Stimulated activated CD4-positive, alpha-beta T cell treated with anti-CD3 and anti-CD28 coated beads, Interleukin-1b, Interleukin-23, amount 100 ng/mL, for 1 hour (primary cell): ENCODE measurements at places on chromosomes 1 and 21.

- no peak for DNase-seq
These were observed 26.8 kb upstream of the MACF1 start for GRCh38 chr1:39177706-39178105.

DNA sequence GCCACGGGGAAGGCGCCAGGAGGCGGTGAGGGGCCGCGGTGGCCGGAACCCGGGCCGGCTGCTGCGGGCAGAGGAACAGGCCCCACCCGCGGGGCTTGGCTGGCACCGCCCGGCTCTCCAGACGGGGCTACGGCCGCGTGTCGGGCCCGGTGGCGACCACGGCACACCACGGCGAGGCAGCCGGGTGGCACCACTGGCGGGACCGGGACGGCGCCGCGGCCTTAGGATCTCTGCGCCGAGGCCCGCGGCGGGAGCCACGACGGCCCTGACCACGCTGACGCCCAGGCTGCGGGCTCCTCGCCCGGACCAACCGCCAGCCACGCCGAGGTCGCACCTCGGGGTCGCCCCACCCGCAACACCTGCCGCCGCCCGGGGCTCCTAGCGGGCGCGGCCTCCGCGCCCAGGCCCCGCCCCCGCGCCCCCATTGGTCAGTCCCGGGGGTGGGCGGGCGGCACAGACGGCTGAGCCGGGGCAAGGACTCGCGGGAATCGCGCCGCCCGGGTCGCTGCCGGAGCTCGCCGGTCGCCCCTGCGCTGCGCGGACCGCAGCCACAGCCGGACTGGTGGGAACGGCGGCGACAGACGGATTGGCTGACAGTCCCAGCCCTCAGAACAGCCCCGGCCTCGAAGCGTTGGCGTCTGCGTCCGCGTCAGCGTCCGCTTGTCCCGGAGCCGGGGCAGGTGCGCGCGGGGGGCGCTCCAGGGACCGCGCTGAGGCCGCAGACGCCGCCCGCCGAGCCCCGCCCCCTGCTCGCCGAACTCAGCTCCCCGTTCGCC is at the start of gene BMP8A:
BMP8A (plus strand) TSS at position 491 of the 776 bp plus-strand sequence. CDS start 356 bp downstream, outside the sequence.
- peak; percentile 35 for DNase-seq

GRCh38 chr1:200970771-200971427 is 52.6 kb downstream of the KIF21B start:
- DNase-seq, result no peak

GRCh38 chr1:119808972-119809550 is 2.2 kb downstream of the REG4 start:
- peak; percentile 38 for DNase-seq

GRCh38 chr1:77126307-77126706 is 92.9 kb downstream of the PIGK start:
- no peak for DNase-seq

DNA sequence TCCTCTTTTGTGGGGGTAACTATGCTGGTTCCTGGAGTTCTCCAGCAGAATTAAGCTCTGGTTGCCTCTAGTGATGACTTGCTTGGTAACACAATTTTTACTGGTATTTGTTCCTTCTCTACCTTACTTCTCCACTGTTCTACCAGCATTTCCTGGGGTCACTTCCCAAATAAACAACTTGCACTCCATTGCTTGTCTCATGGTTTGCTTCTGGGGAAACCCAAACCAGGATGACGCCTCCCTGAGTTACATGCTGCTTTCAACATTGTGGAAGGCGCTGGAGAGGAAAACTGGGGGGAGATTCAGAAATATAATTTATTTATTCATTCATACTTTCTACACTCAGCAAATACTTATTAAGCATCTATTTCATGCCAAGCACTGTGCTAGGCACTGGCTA is 55.3 kb upstream of the AK4 start:
- no peak for DNase-seq

DNA sequence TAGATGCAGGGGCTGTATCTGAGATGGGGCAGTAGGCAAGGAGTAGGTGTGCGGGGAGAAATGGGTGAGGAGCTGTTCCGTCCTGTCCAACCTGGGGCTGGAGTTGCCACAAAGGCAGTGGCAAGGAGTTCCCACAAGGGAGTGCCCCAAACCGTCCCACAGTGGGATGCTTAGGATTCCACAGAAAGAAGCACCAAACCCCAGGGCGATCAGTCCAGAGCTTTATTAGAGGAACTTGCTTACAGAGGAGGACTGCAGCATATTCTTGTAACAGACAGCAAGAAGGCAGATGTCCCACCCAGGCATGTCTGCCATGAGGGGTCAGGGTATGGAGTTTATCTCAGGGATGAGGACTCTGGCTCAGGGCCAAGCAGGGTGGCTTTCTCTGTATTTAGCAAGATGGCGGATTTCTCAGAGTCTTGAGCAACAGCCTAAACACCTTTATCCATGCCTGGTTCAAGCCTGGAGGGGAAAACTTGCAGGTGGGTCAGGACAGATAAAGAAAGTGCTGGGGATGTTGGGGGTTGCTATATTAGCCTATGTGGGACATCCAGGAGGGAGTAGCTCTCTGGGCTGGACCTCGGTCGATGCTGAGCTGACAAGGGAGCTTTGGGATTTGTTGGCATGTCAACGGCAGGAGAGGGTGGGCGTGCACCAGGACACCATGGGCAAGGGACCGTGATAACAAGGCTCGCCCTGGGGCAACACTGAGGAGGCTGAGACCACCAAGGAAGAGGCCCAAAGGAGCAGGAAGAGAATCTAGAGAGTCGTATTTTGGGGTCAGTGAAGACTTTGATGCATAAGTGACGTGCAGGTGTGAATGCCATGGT is 32.8 kb downstream of the OBSCN start:
- no peak for DNase-seq

DNA sequence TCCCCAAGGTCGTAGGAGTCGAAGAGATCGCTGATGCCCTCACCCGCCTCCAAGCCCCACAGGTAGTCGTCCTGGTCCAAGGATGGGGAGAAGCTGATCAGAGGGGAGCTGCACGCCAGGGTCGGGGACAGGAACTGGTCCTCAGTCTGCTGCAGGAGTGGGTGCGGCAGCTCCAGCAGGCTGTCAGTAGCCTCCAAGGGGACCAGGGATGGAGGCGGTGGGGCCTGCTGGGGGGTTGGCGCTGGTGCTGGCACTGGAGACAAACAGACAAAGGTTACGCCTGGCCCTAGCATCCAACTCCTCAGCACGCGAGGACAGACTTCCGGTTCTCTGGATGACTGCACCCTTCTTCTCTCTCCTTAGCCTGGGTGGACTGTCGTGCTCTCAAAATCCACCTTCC is 21.1 kb downstream of the E2F2 start:
- no peak for DNase-seq

GRCh38 chr21:34537838-34538237 is 25.8 kb upstream of the KCNE1 start:
- no peak for DNase-seq

DNA sequence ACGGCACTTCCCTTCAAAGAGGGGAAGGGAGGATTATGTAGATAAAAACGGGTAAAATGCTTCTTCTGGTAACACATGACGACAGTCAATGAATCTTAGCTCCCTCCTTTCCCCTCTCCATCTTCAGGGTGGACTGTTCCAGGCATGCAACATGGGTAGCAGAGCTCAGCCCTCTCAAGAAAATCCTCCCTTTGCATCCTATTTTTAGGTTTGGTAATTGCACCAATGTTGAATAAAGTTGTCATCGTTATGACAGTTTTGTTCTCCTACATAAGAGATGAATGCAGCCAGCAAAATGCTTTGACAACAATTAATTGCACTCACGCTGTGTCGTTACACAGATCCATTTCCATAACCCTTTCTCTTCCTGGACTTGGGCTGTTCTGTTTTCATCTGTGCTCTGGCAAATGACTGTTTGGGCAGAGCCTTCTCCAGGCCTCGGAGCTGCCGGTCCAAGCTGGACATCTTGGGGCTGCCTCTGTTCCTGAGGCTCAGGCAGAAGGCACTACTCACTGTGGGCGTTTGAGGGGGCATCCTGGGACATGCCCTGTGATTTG is 127.6 kb downstream of the CNIH3 start:
- no peak for DNase-seq

DNA sequence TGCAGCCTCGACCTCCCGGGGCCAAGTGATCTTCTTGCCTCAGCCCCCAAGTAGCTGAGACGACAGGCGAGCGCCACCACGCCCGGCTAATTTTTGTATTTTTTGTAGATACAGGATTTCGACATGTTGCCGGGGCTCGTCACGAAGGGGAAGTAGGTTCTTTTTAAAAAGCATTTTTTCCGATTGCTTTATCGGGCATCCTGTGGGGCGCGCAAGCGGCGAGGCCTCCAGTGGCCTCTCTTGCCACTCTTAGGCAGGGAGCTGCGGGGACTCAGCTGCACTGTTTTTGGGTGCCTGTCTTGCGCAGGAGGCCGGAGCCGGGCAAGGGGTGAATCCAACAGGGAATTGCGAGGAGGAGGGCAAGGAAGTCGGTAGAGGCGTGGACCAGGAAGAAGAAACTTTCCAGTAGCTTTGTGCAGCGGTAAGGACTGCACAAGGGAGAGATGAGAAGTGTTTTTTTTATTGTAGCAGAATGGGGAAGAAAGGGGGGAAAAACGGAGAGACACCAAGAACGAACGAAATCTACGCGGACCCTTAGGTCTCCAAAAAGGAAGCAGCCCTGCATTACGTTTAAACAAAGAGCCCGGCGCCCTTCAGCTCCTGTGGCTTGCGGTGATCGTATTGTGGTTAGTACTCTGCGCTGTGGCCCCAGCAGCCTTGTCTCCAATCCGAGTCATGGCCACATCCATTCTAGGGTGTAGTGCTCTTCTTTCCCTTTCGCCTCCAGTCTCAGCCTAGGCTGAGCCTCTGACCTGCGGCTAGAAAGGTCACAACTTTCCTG is 164.8 kb downstream of the PPIAL4G start:
- DNase-seq, result no peak

- no peak for DNase-seq
These were observed 129.6 kb downstream of the EVI5 start for GRCh38 chr1:92655197-92655801.

DNA sequence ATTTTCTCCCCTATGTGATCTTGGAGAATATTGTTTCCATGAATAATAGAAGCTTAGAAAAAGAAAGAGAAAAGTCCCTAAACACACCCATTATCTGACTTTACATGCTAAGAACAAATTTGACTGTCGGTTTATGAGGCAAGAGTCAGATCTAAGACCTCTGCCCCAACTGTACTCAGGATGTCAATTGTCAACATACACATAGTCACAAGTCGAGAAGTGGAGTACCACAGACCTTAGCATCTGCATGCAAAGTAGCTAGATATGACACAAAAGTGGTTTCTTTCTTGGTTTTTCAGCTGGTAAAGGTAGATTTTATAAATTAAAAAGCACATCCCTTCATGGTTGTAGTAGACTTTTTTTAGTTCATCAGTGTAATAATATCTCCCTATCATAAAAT is 97.2 kb upstream of the DPYD start:
- DNase-seq, result no peak

DNA sequence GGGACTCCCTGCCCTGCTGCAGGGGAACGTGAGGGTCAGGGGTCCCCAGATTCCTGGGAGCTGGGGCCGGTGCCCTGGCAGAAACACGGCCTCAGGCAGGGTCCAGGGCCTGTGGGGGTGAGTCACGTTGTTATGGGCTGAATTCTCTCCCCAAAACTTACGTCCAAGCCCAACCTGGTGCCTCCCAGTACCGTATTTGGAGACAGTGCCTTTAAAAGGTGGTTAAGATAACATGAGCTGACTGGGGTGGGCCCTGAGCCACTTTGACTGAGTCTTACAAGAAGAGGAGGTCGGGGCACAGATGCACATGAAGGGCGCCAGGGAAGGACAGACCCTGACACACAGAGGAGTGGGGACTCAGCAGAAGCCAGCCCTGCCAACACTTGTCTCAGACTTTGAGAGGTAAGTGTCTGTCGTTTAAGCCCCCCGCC is 99.9 kb downstream of the WDR4 start:
- no peak for DNase-seq

GRCh38 chr1:150192012-150192411 is 42.3 kb downstream of the PLEKHO1 start:
- no peak for DNase-seq

- no peak for DNase-seq
These were observed 336.6 kb downstream of the SIPA1L2 start for GRCh38 chr1:232293361-232293760.

GRCh38 chr1:92473781-92474495 is 12.8 kb downstream of the GFI1 start:
- no peak for DNase-seq

DNA sequence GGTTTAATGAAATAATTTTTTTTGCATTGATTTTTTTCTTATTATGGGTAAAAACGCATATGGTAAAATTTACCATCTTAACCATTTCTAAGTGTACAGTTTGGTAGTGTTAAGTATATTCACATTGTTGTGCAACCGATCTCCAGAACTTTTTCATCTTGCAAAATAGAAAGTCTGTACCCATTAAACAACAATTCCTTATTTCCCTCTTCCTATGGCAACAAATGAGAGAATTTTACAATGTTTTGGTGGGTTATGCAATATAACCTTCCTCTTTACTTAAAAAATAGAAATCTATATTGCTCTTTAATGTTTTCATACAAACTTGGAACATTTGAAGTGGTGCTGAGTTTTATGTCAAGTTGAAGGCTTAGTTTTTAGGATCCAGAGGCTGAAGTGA is 26.6 kb downstream of the MAP3K7CL start:
- no peak for DNase-seq

DNA sequence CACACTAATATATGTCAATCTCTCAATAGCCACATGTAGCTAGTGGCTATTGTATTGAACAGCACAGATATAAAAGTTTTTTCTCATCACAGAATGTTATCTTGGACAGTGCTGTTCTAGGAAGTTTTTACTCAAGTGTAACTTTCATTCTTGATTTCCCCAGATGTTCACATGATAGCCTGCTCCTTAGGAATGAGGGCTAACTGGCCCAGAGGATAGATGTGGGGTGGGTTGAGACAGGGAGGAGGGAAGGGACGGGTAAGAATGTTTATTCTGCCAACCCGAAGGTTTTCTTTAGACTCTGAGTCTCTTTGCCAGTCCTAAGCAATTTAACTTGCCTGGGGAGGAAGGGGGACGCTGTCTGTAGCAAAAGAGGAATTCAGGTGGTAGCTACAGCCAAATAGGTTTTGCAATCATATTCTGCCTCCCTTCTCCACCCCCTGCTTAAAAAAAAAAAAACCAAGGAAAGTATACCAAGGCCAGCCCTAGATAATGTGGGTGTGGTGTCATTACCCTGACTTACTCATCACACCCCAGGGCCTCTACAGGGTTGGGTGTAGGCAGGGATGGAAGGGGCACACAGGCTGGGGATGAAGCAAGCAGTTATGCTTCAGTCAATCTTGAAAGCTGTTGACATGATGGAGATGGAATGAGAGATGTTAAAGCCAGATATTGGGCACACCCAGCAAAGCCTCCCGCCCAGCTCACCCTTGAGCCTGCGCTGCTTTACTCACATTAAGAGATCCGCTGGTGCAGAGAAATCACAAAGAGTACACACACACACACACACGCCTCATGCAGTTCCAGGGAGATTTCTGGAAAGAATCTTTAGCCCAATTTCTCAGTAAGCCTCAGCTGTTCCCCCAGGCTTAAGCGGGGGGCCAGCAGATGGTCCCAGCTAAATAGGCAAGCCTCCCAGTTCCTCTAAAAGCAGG is 59.9 kb downstream of the PLXNA2 start:
- no peak for DNase-seq

- DNase-seq, result no peak
These were observed 1004.2 kb downstream of the TTLL7 start for GRCh38 chr1:82994616-82995263.

- no peak for DNase-seq
These were observed 18.5 kb downstream of the ADORA1 start for GRCh38 chr1:203146042-203146369.
